ENCODE measurements at places on chromosomes 7 and 10. TPM values are rescaled to one million over a fixed set of nuclear protein-coding genes. Genes with fewer than 3 reads are reported as not detected.

DNA sequence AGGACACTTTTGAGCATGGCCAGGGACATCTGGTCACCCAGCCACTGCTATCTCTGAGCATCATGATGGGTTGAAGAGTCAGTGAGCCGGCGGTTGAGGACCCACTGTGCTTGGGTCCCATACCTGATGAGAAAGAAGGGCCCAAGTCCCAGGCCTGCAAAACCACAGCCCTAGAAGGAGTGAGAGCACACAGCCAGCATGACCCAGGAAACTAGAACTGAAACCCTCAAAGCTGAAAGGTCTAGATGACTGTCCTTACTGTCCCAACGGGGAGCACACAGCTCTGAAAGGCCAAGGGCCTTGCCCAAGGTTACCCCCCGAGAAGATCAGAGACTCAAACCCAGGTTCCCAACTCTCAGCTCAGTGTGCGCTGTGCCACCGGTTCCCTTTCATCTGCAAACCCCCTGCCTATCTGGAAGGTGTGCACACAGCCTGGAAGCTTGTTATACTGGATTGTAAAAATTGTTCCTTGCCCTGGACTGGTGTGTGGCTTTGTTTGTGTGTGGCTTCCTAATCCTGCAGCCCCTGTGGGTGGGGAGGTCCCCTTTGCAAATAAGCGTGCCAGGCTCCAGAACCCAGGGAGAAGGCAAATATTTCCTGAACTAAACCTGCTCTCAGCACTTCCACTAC lies 22.6 kb upstream of the PSAP start:
- H3K4me1 ChIP-seq, result peaks cover 7% of the 10 kb centered on the region
- H3K27ac ChIP-seq, result no peak overlapping the region
- no peak for DNase-seq
- no peaks in the 10 kb centered on the region for H3K36me3 ChIP-seq
- no peaks in the 10 kb centered on the region for H3K27me3 ChIP-seq

- no peaks in the 10 kb centered on the region for H3K4me1 ChIP-seq
- no peak for DNase-seq
- no peaks in the 10 kb centered on the region for H3K36me3 ChIP-seq
- H3K27ac ChIP-seq, result no peak overlapping the region
- no peak overlapping the region for H3K4me3 ChIP-seq
Observed at GRCh38 chr7:143978585-143978984, 21.5 kb upstream of the OR6B1 start.

The TPST1 gene
- total RNA-seq, result 1.3 TPM

DNA sequence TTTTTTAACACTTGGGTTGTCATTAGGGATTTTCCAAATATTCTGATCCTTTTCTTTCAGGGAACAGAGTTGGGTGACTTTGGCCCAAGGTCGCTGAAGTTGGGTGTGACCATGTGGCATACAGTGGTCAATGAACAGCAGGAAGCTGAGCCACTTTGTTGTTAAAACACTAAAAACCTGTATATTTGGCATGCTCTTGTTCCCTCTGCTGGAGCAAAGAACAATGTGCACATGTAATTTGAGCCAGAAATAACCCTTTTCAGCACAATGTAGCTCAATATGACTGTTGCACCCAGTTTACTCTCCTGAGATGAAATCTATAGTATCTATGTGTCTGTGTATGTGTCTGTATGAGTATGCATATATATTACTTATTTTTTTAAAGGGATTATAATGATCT lies 74.9 kb downstream of the ADCYAP1R1 start:
- H3K27me3 ChIP-seq, result peaks cover 2% of the 10 kb centered on the region
- no peak overlapping the region for H3K4me3 ChIP-seq
- H3K36me3 ChIP-seq, result no peaks in the 10 kb centered on the region
- H3K27ac ChIP-seq, result no peak overlapping the region

The GSAP gene
- 0.90 TPM for total RNA-seq

DNA sequence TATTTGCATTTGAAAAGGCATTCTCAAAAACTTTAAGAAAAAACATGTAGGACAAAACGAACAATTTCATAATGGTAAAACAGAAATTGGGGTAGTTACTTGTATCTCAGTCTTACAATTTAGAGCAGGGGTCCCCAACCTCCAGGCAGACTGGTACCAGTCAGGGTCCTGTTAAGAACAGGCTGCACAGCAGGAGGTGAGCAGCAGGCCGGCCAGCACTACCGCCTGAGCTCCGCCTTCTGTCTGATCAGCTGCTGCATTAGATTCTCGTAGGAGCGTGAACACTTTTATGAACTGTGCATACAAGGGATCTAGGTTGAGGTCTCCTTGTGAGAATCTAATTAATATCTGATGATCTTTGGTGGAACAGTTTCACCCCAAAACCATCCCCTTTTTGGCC lies 77.3 kb downstream of the SEMA3A start:
- DNase-seq, result no peak
- H3K36me3 ChIP-seq, result no peaks in the 10 kb centered on the region
- peaks cover 1% of the 10 kb centered on the region for H3K4me1 ChIP-seq
- no peak overlapping the region for H3K27ac ChIP-seq
- no peaks in the 10 kb centered on the region for H3K27me3 ChIP-seq

The MOGAT3 gene
- total RNA-seq, result not detected

GRCh38 chr10:78727728-78728127 lies 341.0 kb upstream of the ZMIZ1 start:
- no peak overlapping the region for H3K4me3 ChIP-seq
- no peaks in the 10 kb centered on the region for H3K36me3 ChIP-seq
- H3K27me3 ChIP-seq, result peaks cover 15% of the 10 kb centered on the region
- no peaks in the 10 kb centered on the region for H3K4me1 ChIP-seq
- DNase-seq, result no peak
- H3K27ac ChIP-seq, result no peak overlapping the region

GRCh38 chr7:158695056-158695455 lies 9.5 kb downstream of the NCAPG2 start:
- DNase-seq, result no peak
- no peaks in the 10 kb centered on the region for H3K27me3 ChIP-seq
- peak overlapping the region; percentile 6 for H3K27ac ChIP-seq
- H3K4me3 ChIP-seq, result no peak overlapping the region
- peaks cover 40% of the 10 kb centered on the region for H3K4me1 ChIP-seq
- peaks cover 77% of the 10 kb centered on the region for H3K36me3 ChIP-seq

DNA sequence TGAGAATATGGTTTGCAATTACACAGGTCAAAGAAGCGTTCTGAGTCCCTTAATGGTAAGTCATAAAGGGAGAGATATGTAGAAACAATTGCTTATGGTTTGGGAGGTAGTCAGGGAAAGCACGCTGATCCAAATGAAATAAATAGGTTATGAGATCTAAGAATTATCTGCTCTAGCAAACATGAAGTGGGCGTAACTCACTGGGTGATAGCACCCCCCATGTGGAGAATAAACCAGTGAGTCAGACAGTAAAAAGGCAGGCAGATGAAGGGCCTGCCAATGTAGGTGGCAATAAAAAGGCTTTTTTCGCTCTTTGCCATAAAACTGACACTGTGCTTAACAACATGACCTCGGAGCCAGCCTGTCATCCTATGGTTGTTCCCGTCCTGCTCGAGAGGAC lies 306.9 kb downstream of the GLRX3 start:
- no peaks in the 10 kb centered on the region for H3K27me3 ChIP-seq
- DNase-seq, result no peak
- no peak overlapping the region for H3K27ac ChIP-seq
- H3K36me3 ChIP-seq, result no peaks in the 10 kb centered on the region
- H3K4me3 ChIP-seq, result no peak overlapping the region
- H3K4me1 ChIP-seq, result no peaks in the 10 kb centered on the region

The GHRHR gene
- not detected for total RNA-seq

DNA sequence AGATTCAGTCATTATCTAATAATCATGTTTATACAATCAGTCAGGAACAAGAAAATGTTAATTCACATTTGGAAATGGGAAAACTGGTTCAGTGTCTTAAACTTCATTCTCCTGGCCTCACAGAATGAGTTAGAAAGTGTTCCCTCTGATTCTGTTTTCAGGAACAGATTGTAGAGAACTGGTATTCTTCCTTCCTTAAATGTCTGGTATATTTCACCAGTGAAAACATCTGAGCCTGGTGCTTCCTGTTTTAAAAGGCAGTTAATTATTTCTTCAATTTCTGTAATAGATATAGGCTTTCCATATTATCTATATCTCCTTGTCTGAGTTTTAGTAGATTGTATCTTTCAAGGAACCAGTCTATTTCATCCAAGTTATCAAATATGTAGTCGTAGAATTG lies 97.1 kb upstream of the TMEM168 start:
- no peak overlapping the region for H3K4me3 ChIP-seq
- DNase-seq, result no peak
- H3K27me3 ChIP-seq, result no peaks in the 10 kb centered on the region
- H3K36me3 ChIP-seq, result peaks cover 13% of the 10 kb centered on the region
- no peaks in the 10 kb centered on the region for H3K4me1 ChIP-seq
- H3K27ac ChIP-seq, result no peak overlapping the region

DNA sequence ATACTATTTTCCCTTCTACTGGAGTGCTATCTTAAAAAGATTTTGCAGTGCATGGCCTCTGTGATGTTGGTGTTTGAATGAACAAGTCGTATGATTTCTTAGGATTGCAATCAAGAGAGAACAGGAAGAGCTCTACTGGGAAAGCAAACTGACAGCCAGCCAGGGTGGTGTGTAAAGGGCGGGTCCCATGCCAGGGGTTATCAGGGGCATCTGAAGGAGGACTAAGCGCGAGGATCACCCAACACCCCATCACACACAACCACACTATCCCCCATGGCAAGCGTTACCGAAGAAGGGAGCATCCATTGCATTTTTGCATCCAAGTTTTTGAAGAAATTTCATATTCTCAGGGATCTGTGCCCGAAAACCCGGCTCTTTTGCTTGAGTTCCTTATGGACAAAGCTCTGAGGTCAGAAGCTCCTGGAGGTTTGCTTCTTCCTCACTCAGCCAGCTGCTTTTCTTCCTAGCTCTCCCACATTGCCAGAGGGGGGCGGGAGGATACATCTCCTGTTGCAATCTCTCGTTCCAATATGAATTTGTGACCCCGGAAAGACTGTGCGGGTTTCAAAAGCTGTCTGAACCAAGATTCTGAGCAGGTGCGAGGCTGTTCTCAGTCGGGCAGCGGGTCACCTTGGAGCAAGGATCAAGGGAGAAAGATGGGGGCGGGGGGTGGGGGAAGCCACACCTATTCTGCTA lies 5.2 kb downstream of the NEUROD6 start:
- H3K36me3 ChIP-seq, result no peaks in the 10 kb centered on the region
- no peak overlapping the region for H3K27ac ChIP-seq
- H3K4me1 ChIP-seq, result no peaks in the 10 kb centered on the region
- H3K27me3 ChIP-seq, result peaks cover 13% of the 10 kb centered on the region
- H3K4me3 ChIP-seq, result no peak overlapping the region
- no peak for DNase-seq

DNA sequence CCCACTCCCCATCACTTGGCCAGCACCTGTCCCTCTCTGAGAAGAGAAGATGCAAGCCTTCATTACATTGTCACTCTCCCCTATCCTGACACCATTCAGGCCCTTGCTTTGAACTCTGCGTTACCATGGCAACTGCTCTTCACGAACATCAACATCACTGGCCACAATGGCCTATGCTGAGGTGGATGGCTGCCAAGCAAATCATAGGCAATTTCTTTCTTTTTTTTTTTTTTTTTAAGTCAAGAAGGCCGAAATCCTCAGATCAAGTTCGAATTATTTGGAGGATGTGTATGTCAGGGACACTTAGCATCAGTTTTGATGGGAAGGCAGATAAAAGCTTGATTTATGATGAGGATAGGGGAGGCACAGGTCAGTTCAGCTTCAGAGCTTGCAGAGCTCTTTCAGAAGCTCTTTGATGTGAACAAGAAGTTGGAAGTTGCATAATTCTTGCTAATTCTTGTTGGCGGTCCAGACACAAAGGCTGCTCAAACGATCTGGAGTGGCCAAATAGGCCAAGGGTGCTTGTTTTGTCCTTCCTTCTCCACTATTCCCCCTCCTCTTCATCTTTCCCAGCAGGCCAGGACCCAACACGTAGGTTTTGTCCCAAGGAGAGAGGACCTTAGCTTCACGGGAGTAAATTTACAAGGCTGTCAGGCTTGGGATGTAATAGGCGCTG lies 179.9 kb upstream of the NPVF start:
- no peak overlapping the region for H3K27ac ChIP-seq
- no peak for DNase-seq

The APBB1IP gene
- total RNA-seq, result 47.4 TPM

The AKR1B15 gene
- total RNA-seq, result not detected

The CADPS2 gene
- total RNA-seq, result not detected
